ENCODE measurements at places on chromosomes 2 and 18.
A peak's percentile ranks its signal among the peaks of the same experiment; 100 is the strongest.

GRCh38 chr18:31100436-31101182 is 1.6 kb downstream of the DSC2 start:
- DNase-seq: no peak

DNA sequence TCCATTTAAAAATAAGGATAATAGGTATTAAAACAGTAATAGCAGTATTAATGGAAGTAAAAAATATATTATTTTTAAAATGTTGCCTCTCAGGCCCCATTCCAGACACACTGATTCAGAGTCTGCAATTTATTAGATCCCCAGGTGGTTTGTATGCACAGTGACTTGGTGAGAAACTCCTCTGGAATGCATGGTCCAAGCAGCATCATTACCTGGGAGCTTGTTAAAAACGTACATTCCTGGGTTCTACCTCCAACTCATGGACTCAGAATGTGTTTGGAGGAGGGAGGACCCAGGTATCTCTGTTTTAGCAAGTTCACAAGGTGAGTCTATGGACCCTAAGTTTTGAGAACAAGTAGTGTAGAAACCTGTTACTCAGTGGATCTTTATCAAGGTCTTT is 95.6 kb downstream of the ITGA4 start:
- no peak for DNase-seq

DNA sequence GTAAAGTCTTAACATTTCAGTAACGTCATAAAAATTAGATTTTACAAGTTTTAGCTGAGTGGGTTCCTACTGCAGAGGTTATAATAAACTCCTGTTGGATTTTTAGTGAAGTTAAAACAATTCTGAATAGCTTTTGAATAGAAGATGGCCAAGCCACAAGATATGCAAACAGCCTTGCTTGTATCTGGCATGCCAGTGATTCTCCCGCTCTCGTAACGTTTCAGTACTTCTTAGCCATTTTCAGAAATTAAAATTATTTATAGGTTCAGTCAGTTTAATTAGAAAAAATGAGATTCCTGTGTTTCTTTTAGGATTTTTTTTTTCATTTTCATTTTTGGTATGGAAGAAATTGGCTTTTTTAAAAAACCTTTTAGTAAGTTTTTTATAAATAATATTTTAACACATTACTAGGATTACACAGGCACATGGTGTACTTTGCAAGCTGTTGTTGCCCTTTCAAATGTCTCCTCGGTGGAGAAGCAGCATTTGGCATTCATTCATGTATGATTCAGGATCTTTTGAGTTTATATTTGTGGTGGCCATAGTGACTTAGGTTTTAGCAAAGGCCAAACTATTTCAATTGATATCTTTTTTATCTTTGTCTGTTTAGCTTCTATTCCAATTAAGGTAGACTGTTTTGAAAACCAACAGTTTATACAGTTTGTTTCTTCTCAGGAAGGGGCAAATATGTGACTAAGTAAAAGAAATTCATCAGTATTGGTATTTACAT is 30.6 kb upstream of the RND3 start:
- DNase-seq: no peak

DNA sequence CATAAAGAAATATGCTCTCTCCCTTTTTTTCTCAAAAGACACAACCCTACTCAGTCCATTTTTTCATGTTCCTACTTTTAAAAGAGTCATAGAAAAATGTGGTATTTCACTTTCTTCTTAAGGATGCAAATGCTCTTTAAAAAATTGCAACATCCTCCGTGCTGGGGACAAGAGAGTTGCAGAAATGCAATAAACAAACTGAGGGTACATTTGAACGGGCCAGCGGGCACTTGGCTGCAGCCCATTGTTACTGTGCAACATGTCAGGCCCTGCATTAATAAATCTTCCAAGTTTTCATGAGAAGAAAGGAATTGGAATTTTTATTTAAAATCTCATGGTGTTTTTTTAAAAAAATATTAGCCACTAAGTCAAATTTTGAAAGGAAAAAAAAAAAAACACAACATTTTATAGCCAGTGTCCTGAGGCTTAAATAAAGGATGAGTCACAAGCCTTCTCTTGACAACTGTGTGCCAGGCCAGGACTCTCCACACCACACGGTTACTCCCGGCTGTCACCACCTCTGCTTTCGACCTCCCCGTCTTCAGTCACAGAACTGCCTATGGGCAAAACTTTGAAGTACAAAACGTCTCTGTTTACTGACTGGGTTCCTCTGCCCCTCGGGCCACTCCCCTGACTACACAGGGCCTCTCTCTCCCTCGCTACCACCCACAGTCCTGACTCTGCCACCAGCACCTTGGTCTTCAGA is 57.5 kb upstream of the MFF start:
- peak; percentile 7 for DNase-seq

DNA sequence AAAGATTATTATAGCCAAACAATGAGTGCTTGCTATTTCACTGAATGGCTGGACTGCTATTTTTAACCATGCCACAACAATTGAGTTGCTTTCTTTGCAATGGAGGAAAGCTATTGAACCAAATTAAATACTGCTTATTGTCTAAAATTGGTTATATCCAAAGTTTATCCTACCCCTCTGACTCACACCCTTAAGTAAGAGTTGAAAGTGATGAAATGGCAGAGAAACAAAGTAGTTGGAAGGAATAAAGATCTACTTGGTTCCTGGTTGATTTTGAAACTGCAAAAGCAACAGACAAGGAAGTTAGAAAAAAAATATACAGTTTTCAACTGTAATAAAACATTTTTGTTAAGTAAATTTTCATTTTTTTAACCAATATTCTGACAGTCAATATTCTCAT is 47.5 kb downstream of the EML4 start:
- DNase-seq: no peak

DNA sequence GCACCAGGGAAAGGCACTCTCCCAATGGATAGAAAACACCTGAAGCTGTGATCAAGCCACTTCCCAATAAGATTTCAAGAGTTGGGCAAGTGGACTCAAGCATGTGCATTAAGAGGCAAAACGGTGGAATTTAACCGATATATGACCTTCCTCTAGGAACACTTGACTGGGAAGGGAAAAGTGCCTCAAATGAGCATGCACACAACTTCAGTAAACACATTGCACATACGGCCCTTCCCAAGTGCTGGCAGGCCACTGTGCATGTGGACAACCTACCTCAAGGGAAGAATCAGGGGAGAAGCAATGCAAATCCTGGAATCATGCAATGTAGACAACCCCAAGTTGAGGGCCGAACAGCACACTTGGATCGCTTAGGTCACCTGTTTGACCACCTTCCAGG is 23.9 kb upstream of the SH3RF3 start:
- no peak for DNase-seq

GRCh38 chr2:112818094-112818902 is 18.3 kb downstream of the IL1B start:
- no peak for DNase-seq

GRCh38 chr18:48868468-48869466 is 82.0 kb downstream of the SMAD7 start:
- no peak for DNase-seq

DNA sequence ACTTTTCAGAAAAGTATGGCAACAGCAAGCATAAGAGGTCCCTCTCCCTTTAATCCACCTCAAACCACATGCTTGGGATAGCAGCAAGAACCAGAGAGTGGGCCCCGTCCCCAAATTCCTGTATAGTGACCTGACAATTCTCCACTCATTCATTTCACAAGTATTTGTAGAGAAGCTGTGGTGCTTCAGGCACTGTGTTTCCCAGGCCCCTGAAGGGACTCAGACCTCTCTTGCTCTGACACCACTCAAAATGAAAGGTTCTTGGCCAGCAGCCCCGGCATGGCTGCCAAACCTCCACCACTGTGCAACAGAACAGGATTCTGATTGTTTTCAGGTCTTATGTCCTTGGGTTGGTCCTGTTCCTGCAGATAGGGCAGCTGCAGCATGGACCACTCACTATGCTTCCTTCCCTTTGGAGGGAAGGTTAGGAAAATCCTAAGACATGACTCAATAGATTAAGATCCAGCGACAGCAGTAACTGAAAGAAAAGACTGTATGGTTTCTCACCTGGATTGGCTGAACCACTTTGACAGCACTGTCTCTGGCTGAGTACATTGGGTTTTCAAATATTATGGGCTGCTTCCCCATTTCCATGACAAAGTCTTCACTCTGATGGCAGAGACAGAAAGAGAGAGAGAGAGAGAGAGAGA is 67.6 kb downstream of the DHRS9 start:
- no peak for DNase-seq

DNA sequence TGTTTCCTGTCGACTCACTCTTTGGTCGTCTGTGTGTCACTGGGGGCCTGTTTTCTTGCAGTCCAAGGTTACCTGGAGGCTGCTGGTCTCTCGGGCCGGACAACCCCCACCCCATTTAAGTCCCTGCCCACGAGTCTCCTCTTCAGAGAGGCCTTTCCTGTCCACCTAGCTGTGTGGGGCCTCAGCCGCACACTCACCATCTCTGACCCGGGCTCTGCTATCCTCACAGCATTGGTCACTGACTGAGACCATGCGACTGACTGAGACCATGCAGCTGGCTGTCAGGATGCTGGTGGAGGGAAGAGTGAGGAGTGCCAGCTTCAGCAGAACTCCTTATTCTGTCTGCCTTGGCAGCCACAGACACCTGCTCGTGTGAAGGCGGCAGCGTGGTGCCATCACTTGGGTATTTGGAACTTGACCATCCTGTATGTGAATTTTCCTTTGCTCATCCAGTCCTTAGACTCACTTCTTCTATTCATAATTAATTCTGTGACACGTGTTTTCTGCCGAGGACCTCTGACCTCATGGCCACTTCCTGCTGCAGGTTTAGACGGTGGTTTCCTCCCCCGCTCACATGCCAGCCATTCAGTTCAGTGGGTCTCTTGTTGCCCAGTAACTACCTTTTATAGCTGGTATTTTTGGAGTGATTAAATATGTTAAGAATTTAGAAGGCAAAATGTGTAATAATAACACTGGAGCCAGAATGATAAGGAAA is 47.5 kb upstream of the ASB1 start:
- peak; percentile 71 for DNase-seq

DNA sequence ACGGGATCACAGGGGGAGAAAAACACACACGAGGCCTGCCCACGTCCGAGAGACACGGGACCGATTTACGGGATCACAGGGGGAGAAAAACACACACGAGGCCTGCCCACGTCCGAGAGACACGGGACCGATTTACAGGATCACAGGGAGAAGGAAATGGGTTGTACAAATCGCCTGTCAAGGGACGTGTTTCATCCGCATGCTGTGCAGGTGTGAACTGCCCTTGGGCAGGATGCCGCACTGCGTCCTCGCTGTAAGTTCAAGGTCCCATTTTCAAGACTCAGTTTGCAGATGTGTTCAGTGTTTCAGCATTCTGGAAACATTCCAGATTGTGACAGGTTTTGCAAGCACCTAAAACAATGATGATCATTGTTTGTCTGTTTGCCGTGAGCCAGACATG is 2.3 kb upstream of the KCNG2 start:
- DNase-seq: no peak

DNA sequence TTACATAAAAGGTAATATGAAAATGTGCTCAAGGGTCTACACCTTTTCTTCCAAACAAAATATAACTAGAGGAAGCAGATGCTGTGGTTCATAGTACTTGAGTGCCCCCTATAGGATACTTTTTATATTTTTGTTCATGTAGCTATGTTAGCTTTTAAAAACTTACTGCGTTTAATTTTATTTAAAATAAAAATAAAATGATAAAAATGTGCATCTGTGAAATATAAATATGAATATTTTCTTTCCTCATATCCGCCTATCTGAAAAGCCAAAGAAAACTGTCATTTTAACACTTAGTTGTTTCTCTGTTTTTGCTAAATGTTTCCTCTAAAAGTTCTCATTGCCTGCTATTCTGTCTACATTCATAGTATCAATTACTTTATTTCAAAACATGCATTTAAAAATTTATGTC is 9.6 kb upstream of the LRP1B start:
- no peak for DNase-seq

DNA sequence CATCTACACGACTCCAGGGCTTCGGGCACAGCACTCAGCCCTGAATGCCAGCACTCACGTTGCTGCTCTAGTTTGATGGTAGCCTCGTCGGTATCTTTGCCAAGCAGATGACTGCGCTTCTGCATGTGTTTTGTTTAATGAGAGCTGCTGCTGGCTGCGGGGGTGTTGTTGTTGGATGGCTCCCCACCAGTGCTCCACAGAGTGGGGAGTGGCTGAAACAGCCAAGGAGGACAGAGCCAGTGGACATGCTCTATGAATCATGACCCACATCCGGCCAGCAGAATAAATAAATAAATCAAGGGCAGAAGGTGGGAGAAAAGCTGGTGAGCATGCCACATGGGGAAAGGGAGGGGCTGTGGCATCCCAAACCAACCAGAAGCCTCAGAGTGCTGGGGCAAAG is 131.2 kb upstream of the SOX11 start:
- no peak for DNase-seq

- no peak for DNase-seq
These were observed 27.0 kb upstream of the TWIST2 start for GRCh38 chr2:238820916-238821315.

DNA sequence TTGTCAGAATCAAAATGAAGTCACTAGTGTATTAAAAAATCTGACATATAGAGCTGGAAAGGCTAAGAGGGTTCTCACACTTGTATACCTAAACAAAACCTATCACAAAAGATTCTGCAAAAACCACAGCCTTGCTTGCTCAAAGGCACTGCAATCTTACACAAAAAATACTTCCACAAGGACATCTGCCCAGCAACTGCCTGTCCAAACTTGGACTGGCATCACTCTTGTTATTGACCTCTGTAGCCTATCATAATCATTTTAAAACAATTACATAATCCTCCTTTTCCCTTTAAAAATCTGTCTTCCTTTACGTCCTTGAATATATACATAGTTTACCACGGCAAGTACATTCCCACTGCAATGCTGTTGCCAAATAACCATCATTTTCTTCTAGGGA is 19.9 kb downstream of the CHMP3 start:
- no peak for DNase-seq

- no peak for DNase-seq
These were observed 36.4 kb upstream of the LMAN1 start for GRCh38 chr18:59395226-59396175.

GRCh38 chr18:76626991-76627390 is 131.9 kb upstream of the ZNF516 start:
- DNase-seq: no peak

DNA sequence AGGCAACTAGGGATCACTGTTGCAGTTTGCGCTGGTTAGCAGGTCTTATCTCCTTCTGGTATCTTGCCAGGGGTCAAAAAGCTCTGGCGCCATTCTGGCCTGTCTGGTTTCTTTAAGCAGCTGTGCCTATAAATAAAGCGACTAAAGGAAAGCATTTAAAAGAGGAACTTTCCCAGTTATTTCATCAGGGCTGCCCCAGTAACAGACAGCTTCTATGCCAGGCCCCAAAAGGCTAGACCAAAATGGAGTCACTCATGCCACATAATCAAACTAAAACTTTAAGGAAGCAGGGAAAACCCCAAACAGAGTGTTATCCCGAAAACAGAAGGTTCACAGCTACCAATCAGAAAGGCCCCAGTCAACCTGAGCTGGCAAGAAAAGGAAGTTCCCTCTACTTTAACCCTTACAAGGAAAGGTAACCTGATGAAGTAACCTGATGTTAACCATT is 41.2 kb upstream of the HNRNPA3 start:
- no peak for DNase-seq

- DNase-seq: no peak
These were observed 16.5 kb downstream of the TMEM178A start for GRCh38 chr2:39682066-39682692.

Data from AG09309 (cell line).